ENCODE measurements at places on chromosomes 5 and 9.

- peak; percentile 86 for DNase-seq
These were observed 628 bp downstream of the SYNPO start for GRCh38 chr5:150641006-150641570.

GRCh38 chr9:88237479-88237961, 99.2 kb upstream of the SPATA31C2 start:
- DNase-seq = no peak

- no peak for DNase-seq
These were observed 284.2 kb downstream of the DENND1A start for GRCh38 chr9:123645762-123646161.

GRCh38 chr5:64040490-64040889, 78.2 kb upstream of the HTR1A start:
- DNase-seq = peak; percentile 8

DNA sequence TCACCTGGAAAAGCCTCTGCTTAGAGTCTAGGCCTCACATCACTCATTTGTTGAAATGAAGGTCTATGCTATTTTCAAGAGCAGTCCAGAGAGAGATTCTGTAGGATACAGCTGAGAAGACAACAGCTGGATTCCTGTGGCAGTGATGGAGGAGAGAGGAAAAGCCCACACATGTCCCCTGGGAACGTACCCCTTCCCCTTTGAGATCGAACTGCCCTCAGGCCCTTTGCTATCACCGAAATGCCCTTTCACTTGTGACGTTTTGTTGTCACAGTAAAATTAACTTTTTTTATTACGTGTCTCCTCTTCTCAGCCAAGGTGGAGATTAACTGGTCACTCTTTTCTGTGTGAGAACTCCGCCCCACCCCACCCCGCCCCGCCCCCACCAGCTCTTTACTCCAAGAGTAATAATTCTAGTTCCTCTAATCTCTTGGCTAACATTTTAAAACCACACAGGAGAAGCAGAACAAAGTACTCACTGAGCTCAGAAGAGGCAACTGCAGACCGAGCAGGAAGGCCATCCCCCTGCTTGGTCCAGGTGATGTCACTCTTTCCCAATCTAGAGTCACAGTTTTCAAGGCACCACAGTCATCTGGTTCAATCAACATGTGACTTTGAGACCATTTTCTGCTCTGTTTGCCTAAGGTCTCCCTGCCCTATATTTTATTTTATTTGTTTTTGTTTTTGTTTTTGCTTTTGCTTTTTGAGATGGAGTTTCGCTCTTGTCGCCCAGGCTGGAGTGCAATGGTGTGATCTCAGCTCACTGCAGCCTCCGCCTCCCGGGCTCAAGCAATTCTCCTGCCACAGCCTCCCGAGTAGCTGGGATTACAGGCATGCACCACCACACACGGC, 105.6 kb downstream of the SUSD1 start:
- peak; percentile 21 for DNase-seq

GRCh38 chr9:36893911-36894310, 140.2 kb downstream of the PAX5 start:
- no peak for DNase-seq

DNA sequence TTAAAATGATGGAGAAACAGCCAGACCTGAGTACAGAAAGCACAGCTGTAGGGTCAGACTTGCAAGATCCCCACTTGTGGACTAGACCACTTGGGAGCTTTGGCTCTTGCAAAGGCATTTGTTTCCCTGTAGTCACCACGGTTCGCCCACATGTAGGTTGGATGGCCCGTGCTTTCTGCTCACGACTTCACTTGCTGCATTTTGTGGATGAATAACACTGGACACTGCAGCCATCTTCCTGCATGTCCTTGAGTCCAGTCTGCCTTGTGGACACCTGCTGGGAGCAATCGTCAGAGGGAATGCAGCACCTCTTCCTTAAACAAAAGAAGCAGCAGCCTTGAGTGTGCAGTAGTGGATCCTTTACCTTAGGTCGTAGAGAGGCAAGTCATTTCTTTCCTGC, 372.9 kb upstream of the IRX2 start:
- DNase-seq = no peak

GRCh38 chr5:32709750-32710549, 1.2 kb upstream of the NPR3 start:
- peak; percentile 91 for DNase-seq

GRCh38 chr9:100084128-100084453, 14.7 kb downstream of the ERP44 start:
- DNase-seq = no peak

DNA sequence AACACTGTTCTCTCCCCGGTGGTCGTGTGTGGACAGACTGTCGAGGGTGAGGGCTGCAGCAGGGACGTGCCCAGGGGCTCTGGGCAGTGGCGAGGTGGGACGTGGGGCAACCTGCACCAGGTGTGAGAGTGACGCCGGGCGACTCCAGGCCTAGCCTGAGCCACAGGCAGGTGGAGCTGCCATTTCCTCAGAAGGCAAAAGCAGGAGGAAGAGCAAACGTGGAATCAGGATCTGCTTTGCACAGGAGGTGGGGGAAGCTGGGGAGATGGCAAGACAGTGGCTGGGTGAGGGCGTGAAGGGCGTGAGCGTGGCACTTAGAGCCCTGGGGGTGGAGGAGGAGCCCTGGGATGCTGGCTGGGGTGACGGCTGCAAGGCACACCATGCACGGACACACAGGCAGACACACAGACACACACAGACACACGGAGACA, 39.6 kb upstream of the NSMF start:
- DNase-seq = no peak

- no peak for DNase-seq
These were observed 177.4 kb downstream of the NSG2 start for GRCh38 chr5:174222891-174223290.

DNA sequence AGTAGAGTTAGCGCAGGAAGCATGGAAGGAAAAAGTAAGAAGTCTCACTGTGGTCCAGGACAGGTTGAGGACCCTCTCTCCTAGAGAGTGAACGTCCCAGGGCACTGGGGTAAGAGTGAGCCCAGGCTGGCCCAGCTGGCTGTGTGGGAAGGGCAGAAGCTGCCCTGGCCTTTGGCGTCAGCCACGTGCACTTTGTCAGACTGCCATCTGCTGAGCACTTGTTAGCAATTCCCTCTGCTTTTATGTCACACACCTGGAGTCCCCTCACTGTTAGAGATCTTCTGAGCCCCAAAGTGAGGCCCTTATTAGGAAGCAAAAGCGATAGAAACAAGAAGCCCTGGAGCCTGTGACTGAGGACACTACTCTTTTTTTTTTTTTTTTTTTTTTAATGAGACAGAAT, 79.1 kb downstream of the UGCG start:
- no peak for DNase-seq

DNA sequence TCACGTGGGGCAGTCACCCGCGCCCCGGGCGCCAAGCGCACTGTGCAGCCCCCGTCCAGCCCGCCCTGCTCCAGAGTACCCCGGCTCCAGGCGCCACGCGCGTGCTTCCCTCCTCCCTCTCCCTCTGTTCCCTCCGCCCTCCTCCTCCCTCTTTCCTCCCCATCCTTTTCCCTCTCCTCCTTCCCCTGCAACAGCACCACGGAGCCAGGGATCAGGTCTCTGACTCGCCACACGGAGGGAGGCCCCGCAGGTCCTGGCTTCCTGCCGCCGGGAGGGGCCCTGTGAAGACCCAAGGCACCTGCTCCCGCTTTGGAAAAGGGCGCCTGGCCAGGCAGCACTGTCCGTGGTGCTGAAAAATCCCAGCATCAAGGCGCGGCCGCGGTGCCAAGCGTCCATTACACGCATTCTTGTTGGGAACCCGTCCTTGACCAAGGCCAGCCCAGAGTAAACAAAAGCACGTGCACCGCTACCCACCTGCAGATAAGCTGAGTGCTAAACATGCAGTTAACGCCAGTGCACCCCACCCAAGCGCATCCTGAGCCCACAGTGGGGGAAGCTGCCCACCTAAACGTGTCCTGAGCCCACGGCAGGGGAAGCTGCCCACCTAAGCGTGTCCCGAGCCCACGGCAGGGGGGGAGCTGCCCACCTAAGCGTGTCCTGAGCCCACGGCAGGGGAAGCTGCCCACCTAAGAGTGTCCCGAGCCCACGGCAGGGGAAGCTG, 21.7 kb downstream of the SLC6A18 start:
- peak; percentile 38 for DNase-seq

- DNase-seq = no peak
These were observed 74.4 kb upstream of the ATP10B start for GRCh38 chr5:160926428-160926827.

GRCh38 chr5:126462239-126463014, 39.2 kb downstream of the GRAMD2B start:
- DNase-seq = no peak

GRCh38 chr9:91567642-91568274, 144.1 kb upstream of the NFIL3 start:
- DNase-seq = no peak

- no peak for DNase-seq
These were observed 79.9 kb upstream of the SLC1A3 start for GRCh38 chr5:36526537-36526936.

GRCh38 chr9:12764150-12764549, 10.7 kb upstream of the LURAP1L start:
- DNase-seq = no peak

Data from GM23248 (cell line).